ENCODE measurements at places on chromosomes 6 and 20.

DNA sequence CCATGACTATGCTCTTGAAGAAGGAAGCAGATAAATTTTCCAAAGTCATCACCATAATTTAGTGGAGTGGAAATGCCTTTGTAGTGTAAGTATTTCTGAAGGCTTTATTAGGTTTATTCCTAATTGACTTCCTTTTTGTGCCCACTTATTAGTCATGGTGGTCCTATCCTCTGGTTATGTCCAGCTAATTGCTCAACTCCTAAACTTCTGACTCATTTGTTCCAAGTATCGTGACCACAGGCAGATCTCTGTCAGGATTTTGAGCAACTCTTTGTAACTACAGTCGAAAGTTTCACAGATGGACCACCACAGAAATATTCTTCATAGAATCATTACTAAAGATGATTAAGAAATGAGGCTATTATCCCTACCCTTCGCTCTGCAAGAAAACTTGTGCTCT, 315.6 kb upstream of the PTCHD4 start:
- peak; percentile 16 for DNase-seq

DNA sequence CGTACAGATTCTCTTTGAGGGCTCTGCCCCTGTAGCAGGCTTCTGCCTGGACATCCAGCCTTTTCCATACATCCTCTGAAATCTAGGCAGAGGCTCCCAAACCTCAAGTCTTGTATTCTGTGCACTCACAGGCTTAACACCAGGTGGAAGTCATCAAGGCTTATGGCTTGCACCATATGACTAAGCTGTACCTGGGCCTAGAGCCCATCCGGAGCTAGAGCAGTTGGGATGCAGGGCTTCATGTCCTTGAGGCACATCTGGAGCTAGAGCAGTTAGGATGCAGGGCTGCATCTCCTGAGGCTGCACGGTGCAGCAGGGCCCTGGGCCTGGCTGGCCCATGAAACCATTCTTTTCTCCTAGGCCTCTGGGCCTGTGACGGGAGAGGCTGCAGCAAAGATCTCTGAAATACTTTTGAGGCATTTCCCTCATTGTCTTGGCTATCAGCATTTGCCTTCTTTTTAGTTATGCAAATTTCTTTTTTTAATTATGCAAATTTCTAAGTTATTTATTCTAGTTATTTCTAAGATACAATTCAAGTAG, 98.7 kb downstream of the CD24 start:
- DNase-seq: no peak

- DNase-seq: no peak
These were observed 192.6 kb upstream of the CST7 start for GRCh38 chr20:24756292-24757025.

- DNase-seq: no peak
These were observed 266.4 kb upstream of the PREP start for GRCh38 chr6:105669232-105669631.

GRCh38 chr6:137762168-137763090, 104.6 kb upstream of the TNFAIP3 start:
- DNase-seq: no peak

DNA sequence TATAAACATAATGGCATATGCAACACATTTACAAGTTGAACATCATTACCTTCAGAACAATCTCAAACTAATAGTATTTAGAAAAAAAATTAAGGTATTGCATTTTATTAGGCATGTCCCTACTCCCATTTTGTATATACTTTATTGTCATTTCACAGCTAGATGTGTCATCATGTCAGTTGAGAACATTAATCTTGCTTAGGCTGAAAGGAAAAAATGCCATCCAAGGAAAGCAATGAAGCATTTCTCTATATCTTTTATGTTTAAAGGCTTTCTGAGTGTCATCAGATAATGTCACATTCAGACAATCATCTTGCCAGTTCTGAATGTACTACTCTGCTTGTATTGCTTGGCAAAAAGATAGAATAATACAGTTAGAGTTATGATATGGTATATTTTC, 228.8 kb upstream of the THEMIS start:
- DNase-seq: no peak

DNA sequence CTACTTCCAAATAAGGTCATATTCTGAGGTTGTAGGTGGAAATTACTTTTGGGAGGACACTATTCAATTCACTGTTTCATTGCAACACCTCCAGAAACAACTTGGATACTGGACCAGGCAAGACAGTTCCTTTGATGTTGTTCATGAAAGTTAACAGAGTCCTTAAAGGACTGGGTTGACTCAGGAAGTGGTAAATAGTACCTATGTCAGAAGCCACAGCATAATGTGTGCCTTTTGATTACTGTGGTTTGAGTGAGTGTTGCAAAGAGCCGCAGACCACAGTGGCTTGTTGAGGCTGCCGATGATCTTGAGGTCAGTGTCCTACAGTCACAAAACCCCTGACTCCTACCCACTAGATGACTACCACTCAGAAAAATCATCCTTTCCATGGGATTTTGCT, 10.9 kb downstream of the IL20RA start:
- no peak for DNase-seq

DNA sequence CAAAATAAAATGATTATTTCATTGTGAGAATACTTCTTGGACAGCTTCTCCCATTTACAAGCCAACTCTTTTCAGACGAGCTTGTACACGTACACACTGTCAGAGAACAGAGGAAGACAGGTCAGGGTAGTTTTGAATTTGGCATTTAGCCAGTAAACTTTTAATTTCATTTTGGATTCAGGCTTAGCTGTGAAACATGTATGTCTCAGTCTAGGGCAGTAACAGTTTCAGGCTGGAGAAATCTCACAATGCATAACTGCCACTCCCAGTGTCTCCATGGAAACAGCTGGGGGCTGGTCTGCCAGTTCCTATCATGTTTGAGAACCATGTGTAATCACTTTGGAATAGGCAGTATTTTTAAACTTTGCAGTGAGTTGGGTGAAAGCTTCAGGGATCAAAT, 22.0 kb upstream of the QKI start:
- DNase-seq: no peak

GRCh38 chr6:163748886-163749285, 334.4 kb downstream of the QKI start:
- no peak for DNase-seq

DNA sequence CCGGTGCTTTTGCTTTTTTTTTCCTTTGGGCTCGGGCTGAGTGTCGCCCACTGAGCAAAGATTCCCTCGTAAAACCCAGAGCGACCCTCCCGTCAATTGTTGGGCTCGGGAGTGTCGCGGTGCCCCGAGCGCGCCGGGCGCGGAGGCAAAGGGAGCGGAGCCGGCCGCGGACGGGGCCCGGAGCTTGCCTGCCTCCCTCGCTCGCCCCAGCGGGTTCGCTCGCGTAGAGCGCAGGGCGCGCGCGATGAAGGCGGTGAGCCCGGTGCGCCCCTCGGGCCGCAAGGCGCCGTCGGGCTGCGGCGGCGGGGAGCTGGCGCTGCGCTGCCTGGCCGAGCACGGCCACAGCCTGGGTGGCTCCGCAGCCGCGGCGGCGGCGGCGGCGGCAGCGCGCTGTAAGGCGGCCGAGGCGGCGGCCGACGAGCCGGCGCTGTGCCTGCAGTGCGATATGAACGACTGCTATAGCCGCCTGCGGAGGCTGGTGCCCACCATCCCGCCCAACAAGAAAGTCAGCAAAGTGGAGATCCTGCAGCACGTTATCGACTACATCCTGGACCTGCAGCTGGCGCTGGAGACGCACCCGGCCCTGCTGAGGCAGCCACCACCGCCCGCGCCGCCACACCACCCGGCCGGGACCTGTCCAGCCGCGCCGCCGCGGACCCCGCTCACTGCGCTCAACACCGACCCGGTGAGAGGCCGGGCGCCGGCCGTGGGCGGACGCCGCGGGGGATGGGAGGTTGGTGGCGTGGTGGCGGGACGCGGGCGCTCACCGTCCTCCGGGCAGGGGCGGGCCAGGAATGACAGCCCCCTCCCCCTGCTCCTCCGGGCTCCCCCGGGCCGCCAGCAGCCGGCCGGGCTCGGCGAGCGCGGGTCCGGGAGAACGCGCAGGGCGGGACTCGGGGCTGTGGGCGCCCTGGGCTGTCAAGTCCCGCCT, 606 bp downstream of the ID4 start:
- DNase-seq: no peak

GRCh38 chr20:41030531-41031242, 2.1 kb downstream of the TOP1 start:
- DNase-seq: no peak

DNA sequence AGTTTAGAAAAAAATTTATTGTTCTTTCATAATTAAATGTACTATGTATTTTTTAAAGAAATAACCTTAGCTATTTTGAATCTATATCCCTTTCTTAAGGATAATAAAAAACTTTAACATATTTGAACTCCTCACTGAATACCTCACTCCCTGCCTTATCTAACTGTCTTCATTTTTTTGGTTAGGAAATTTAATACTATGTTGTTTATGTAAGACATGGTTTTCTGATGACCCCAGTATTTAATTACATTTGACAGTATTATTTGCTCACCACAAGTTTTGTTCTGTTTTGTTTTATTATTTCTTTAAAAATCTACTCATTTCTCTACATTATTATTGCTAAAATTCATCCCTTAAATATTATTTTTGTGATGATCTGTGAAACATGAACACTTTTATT, 394.4 kb upstream of the ADGRB3 start:
- DNase-seq: no peak

GRCh38 chr20:53792946-53793536, 199.4 kb upstream of the ZNF217 start:
- DNase-seq: no peak

- no peak for DNase-seq
These were observed at the start of gene HLA-DRB1 for GRCh38 chr6:32589596-32590449. HLA-DRB1 (minus strand) TSS chr6:32589848; CDS start chr6:32589742, 106 bp downstream.

DNA sequence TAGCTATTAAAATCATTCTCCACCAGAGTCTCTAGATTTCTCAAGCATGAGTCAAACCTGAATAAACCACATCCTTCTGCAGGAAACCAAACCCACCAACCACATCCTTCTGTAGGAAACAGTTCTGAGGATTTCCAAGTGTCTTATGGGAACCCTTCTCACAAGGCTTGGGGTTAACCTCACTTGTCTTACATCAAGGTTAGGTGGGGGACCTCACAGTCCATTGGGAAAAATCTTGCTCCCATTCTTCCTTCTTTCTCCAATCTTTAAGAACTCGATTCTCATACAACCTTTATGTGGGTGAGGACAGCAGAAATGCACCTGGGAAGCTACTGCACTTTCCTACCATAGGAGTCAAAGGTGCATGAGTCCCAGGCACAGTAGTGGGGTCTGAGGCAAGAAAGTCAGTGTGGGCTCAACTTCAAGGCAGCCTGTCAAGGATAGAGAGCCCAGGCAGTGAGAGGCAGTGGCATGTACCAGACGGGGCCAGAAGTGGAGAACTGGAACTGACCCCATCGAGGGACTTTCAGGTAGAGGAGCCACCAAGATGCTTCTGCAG, 114.5 kb downstream of the SLC22A3 start:
- DNase-seq: no peak

- DNase-seq: no peak
These were observed 7.5 kb downstream of the BCAS1 start for GRCh38 chr20:54062812-54063280.

- no peak for DNase-seq
These were observed 569.1 kb upstream of the ID4 start for GRCh38 chr6:19268117-19268516.

- no peak for DNase-seq
These were observed 176.0 kb downstream of the SASH1 start for GRCh38 chr6:148518511-148519156.

GRCh38 chr6:155832596-155832995, 377.0 kb upstream of the NOX3 start:
- DNase-seq: no peak

DNA sequence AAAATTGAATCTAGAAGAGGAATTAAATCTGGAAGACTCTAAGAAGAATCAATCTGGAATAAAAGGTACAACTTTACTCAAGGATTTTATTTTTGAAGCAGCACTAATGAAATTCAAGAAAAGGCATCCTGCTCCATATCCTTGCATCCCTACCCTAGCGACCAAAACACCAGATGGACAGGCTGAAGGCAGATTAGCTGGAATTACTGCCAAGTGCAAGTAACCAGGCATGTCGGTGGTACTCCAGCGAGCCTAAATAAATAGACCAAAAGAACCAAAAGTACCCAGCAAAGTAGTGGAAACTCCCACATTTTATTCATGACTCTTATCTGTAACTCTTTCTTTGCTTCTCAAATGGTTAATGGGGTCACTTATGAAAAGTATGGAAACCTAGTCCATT, 21.0 kb downstream of the OPRM1 start:
- no peak for DNase-seq

DNA sequence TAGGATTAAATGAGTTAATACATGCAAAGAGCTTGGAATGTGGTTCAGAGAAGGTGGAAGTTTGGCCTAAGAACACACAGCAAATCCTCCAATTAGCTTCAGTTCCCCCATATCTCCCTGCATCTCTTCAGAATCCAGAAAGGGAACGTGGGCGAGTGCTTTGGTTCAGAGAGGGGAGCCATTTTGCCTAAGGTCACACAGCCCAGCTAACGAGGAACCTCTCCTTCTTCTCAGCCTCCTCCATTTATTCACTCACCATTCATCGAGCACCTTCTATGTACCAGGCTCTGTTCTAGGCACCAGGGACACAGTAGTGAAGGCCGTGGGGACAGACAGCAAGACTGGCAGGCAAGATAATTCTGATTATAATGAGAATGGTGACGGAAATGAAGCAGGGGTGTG, 2.3 kb upstream of the CEBPB start:
- DNase-seq: no peak

- no peak for DNase-seq
These were observed 1003.7 kb downstream of the EPHA7 start for GRCh38 chr6:92415656-92416055.

GRCh38 chr6:148452876-148453275, 110.2 kb downstream of the SASH1 start:
- no peak for DNase-seq

DNA sequence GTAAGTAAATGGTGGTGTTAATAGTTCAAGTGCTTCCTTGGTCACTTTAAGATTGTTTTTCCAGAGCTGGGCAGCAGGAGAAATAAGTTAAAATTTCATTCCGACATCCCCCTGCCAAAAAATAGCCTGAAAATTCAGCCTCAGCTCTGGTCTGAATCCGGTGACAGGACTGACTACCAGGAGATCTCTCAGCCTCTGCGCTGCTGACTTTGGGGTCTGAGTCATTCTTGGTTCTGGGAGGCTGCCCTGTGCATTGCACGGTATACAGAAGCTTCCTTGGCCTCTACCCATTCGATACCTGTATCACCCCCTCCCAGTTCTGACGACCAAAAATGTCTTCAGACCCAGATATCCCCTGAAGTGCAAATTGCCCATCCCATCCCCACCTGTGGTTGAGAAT, 36.3 kb upstream of the TFAP2C start:
- DNase-seq: no peak

Measured in T1000 (cell line).